Astrocyte (in vitro differentiated cells and primary cell): ENCODE measurements at places on chromosomes 13 and 19.

- DNase-seq, result no peak
Measured at GRCh38 chr13:104181526-104182231, 1115.5 kb upstream of the SLC10A2 start.

- DNase-seq, result no peak
Measured at GRCh38 chr19:7869453-7869909, 4.7 kb downstream of the PRR36 start.

DNA sequence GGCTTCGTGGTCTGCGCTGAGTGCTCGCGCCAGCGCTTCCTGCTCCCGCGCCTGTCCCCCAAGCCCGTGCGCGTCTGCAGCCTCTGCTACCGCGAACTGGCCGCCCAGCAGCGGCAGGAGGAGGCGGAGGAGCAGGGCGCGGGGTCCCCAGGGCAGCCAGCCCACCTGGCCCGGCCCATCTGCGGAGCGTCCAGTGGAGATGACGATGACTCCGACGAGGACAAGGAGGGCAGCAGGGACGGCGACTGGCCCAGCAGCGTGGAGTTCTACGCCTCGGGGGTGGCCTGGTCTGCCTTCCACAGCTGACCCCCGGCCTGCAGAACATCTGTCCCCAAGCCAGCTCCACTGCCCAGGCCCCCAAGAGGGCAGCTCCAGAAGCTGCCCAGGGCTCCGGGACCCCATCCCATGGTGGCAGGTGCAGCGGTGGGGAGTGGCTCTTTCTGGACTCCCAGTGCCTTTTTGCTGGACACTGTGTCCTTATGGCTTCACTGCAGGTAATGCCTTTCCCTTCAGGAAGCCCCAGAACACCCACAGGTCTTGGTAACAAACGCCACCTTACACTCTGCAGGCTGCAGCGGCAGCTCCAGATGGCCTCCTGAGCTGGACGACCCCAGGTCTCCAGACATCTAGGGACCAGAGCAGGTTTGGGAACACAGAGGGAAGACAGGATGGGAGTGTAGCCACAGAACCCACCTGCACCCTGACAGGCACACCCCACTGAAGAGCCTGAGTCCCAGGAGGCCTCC is 9.3 kb downstream of the PLEKHF1 start:
- no peak for DNase-seq

- no peak for DNase-seq
Measured at GRCh38 chr13:44853641-44854040, 135.6 kb downstream of the NUFIP1 start.

DNA sequence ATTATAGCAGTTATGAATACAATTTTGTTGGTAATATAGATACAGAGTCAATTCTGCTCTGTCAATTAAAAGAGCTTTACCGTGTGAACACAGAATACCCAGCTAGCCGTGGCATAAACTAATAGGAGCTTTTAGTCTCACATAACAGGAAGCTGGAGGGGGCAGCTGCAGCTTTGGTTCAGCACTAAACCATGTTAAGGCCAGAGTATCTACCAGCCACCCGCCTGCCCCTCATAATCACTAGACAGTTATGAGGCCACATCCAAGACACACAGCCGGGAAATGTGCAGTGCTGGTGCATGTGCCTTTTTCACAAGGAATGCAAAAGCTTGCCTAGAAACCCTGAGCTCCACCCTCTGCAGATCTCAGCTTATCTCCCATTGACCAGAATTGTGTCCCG is 62.3 kb downstream of the SGCG start:
- DNase-seq, result no peak

- DNase-seq, result peak; percentile 59
Measured at GRCh38 chr13:93727211-93728141, 500.9 kb downstream of the GPC6 start.

DNA sequence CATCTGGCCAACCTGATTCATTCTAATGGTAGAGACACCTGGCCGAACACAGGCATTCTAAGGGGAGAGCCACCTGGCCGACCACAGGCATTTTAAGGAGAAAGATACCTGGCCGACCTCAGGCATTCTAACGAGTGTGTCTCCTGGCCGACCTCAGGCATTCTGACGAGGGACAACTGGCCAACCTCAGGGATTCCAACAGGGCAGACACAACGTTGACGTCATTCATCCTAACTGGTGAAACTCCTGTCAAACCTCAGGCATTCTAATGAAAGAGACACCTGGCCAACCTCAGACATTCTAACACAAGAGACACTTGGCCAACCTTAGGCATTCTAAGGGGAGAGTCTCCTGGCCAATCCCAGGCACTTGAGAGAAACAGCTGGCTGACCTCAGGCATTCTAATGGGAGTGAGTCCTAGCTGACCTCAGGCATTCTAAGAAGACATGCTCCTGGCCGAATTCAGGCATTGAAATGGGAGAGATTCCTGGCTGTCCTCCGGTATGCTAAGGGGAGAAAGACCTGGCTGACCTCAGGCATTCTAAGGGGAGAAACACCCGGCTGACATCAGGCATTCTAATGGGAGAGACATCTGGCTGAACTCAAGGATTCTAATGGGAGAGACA is 1352.5 kb downstream of the UQCRFS1 start:
- no peak for DNase-seq
